Stimulated activated CD8-positive, alpha-beta memory T cell treated with anti-CD3 and anti-CD28 coated beads, Interleukin-2, amount 100 ng/mL, for 48 hours (primary cell): ENCODE measurements at places on chromosomes 6 and 20.

- no peak for DNase-seq
Measured at GRCh38 chr6:18424201-18424600, 37.1 kb downstream of the RNF144B start.

- DNase-seq: no peak
Measured at GRCh38 chr6:43997345-43997677, 129.9 kb downstream of the MRPL14 start.

GRCh38 chr20:38859070-38859690 is 53.7 kb downstream of the PPP1R16B start:
- peak; percentile 40 for DNase-seq

DNA sequence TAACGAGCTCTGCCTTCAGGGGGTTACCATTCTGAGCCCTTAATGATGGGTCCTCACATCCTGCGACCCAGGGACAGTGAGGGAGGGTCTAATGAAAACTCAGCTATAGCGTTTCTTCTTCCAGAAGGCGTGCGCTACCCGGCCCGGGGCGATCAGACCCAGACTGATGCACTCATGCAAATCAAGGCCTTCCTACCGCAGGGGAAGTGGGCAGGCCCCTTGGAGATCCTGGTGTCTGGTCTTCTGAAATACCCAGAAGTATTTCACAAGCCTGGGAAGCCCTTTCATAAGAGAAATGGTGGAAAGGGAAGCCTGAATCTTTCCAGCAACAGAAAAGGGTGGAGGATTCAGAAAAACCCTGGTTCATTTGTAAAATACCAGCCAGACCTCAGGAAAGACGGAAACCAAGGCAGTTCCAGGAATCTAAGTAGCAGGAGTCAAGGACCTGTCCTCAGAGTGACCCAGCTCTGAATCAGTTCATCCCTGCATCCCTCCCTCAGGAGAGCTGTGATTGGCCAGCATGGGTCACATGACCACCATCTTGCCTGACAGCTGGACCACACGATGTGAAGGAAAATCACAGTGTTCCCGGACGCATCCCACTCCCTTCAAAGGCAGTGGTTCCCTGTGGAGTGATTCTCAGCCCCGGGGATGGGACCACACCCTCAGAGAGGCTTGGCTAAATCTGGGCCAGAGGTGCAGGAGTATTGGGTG is 12.7 kb downstream of the BFSP1 start:
- DNase-seq: no peak

DNA sequence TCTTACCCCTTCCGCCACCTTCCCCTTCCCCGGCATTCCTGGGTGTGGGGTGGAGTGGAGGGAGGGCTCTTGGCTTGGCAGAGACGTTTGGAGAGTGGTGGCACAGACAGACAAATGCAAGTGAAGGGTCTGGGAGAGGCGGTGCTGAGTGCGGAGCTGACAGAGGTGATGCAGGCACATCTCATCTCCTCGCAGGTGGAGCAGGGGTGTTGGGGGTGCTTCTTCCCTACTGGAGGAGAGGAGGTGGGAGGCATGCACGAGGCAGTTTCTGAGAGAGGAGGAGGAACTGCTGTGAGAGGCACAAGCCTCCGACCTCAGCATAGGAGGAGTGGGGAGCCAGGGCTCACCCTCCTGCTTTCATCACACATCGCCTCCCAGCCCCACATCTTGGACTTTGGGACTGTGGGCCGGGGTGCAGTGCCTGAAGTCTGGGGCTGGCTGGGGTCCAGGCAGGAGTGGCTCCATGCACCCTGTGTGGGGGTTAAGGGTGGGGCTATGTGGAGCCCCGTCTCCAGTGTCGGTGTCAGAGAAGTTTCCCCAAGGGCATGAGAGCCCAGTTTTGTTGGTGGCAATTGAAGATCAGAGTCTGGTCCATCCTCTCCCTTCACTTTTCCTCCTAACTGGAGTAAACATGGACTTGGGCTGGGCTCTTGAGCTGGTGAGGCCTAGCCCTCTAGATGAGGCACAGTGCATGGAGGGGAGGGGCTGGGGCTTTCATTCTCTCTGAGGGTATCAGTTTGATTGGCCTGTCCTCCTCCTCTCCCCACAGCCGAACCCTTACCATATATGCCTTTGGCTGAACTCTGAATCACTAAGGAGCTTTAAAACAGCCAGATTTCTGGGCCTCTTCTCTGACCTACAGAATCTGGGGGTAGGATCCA is 20.2 kb upstream of the SLC22A7 start:
- DNase-seq: no peak

GRCh38 chr6:137646484-137646883 is 152.3 kb upstream of the OLIG3 start:
- no peak for DNase-seq

DNA sequence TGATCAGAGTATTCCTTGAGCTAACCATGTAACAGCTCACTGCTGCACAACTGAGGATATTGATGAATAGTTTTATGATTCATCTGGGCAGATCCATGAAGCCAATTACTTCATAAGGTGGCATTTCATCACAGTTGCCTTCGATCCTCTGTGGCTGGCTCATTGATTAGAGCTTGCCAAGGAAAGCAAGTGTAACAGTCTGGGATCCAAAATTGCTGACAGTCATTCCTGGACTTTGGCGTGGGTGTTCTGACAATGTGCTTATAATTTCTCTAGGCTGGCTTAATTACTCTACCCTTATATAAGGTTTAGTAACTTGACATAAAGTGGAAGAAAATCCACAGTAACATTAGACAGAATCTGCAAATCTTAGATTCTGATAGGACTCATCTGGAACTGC is 551.3 kb upstream of the CDH4 start:
- no peak for DNase-seq

DNA sequence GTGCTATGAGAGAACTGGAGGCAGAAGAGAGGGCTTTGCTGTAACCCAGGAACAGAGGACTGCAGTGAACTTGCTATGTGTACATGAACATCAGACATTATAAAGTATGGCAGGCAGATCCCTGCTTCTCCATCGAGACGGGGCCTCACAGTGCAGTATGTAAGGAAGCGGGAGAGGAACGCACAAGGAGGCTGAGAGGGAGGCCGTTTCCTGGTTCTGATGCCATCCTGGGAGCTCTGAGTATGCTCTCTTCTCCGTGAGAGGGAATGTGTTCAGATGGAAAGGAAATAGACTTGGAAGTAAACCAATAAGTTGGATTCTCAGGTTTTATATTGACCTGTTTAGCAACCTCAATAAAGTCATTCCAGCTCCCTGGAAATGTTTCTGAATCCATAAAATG is 101.8 kb downstream of the ALDH8A1 start:
- DNase-seq: no peak

- no peak for DNase-seq
Measured at GRCh38 chr6:14321992-14322772, 204.6 kb downstream of the CD83 start.

DNA sequence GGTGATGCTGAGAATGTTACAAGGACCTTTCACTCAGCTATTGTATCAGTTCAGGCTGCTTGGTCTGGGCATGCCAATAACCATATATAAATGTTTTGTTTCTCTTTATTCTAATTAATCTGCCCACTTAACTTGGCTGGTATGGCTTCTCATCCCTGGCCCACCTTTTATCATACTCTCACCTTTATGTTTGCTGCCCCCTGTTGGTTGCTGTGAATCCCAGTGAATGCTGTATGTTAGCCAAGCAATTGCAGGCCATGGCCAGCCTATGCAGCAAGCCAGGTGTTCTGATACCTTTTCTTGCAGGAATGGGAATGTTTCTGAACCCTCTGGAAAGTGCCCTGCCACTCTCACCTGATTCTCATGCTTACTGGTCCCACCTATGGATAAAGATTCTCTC is 54.6 kb downstream of the PCSK2 start:
- DNase-seq: no peak

- DNase-seq: no peak
Measured at GRCh38 chr6:152233547-152234320, 403.4 kb downstream of the SYNE1 start.

DNA sequence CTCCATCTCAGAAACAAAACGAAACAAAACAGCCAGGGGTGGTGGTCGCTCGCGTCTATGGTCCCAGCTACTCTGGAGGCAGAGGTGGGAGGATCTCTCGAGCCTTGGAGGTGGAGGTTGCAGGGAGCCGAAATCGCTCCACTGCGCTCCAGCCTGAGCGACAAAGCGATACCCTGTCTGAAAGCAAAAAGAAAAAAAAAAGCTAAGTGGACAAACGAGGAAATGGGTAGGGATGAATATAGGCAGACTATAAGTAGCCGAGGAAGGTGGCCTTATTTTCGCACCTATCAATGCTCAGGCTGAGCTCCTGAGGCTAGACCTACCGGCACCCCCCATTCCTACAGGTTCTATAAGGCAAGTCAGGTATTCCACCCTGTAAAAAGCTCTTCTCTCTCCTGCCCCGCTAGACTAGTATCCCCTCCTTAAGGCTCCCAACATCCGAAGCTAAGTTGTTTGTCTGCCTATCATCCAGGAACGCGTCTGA is 650 bp upstream of the CASP8AP2 start:
- no peak for DNase-seq

- no peak for DNase-seq
Measured at GRCh38 chr6:166153966-166154365, 13.7 kb downstream of the TBXT start.
